Pancreas (tissue), 10 donors: ENCODE measurements at places on chromosomes 5 and 9. TPM values are rescaled to one million over a fixed set of nuclear protein-coding genes. Genes with fewer than 3 reads are reported as not detected.

TAL2 gene
- not detected for total RNA-seq

AGXT2 gene
- total RNA-seq = not detected

GRCh38 chr9:105338308-105338707, 93.9 kb downstream of the SLC44A1 start:
- H3K27ac ChIP-seq = no peak overlapping the region
- H3K4me3 ChIP-seq = no peak overlapping the region
- H3K4me1 ChIP-seq = no peaks in the 10 kb centered on the region
- no peaks in the 10 kb centered on the region for H3K27me3 ChIP-seq
- no peak for DNase-seq
- no peaks in the 10 kb centered on the region for H3K36me3 ChIP-seq

- no peaks in the 10 kb centered on the region for H3K27me3 ChIP-seq
- H3K4me3 ChIP-seq = no peak overlapping the region
- H3K27ac ChIP-seq = no peak overlapping the region
- H3K36me3 ChIP-seq = no peaks in the 10 kb centered on the region
- H3K4me1 ChIP-seq = no peaks in the 10 kb centered on the region
Observed at GRCh38 chr9:105608721-105609598, 51.0 kb downstream of the FKTN start.

- H3K4me1 ChIP-seq = peaks cover 5% of the 10 kb centered on the region
- no peak overlapping the region for H3K4me3 ChIP-seq
- H3K27ac ChIP-seq = no peak overlapping the region
- DNase-seq = peak; percentile 26
- no peaks in the 10 kb centered on the region for H3K27me3 ChIP-seq
- H3K36me3 ChIP-seq = no peaks in the 10 kb centered on the region
Observed at GRCh38 chr5:20360263-20360662, 372.3 kb upstream of the CDH18 start.

DNA sequence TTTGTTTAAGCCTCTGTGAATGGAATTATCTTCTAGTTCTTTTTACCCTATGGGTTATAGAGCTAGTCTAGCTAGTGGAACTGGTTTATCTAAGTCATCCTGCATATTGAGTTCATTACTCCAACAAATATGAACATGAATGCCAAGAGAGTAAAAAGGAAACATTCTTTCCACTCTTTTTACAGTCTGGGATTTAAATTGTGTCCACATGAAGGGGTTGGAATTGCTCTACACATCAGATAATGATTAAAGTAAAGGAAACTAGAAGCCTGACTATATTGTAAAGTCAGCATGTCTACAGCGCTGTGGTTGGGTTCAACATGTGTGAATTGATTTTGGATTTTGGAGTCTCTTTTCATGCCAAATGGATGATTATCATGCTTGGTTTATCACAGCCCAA, 173.1 kb downstream of the CCDC171 start:
- H3K36me3 ChIP-seq = no peaks in the 10 kb centered on the region
- DNase-seq = no peak
- H3K27me3 ChIP-seq = no peaks in the 10 kb centered on the region

DNA sequence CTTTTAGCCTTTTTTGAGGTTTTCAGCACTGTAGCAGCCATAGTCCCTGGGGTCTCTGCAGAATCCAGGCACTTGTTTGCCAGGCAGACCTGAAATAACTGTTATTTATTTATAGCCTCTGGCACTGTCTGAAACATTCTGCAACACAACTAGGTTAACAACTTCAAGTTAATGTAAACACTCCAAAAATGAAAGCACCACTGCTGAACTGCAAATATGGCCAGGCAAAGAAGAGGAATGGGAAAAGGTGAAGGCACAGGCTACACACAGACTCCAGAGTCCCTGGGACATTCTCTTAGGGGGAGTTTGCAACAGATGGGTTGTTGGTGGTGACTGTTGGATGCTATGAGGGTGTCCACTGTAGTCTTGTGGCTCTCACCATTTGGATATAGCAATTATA, 369.0 kb downstream of the MAT2B start:
- H3K27me3 ChIP-seq = no peaks in the 10 kb centered on the region
- H3K4me3 ChIP-seq = no peak overlapping the region
- H3K36me3 ChIP-seq = no peaks in the 10 kb centered on the region
- no peak overlapping the region for H3K27ac ChIP-seq
- no peaks in the 10 kb centered on the region for H3K4me1 ChIP-seq

- H3K36me3 ChIP-seq = no peaks in the 10 kb centered on the region
- no peak for DNase-seq
- peak overlapping the region; percentile 84 for H3K4me3 ChIP-seq
- peaks cover 14% of the 10 kb centered on the region for H3K4me1 ChIP-seq
Observed at GRCh38 chr9:70257502-70257901, 1.3 kb upstream of the SMC5 start.

- H3K27ac ChIP-seq = peak overlapping the region; percentile 81
- H3K4me3 ChIP-seq = peak overlapping the region; percentile 48
- H3K36me3 ChIP-seq = no peaks in the 10 kb centered on the region
- peaks cover 12% of the 10 kb centered on the region for H3K27me3 ChIP-seq
Observed at GRCh38 chr5:43017428-43017815, 22.7 kb downstream of the ANXA2R start.
